Muscle of arm (tissue), 14 donors: ENCODE measurements at places on chromosomes 3 and 15.

GRCh38 chr3:106438887-106439286, 570.1 kb upstream of the CBLB start:
- DNase-seq = no peak

DNA sequence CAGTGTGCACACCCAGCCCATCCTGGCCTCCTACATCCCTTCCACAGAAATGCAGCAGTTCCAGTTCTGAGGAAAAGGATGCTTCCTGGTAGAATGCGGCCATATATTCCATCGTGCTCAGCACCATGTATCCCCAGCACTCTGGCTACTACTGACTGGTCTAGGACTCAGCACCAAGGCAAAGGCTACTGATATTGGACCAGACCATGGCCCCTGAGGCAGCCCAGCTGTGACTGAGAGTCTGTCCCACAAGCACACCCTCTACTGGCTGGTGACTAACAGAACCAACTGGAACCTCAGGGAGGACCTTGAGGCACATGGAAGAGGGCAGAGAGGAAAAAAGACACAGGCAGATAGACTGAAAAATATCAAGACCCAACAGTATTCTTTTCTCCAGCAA, 30.0 kb downstream of the TARS3 start:
- DNase-seq = no peak

- peak; percentile 66 for DNase-seq
Observed at GRCh38 chr3:34260271-34261000, 462.0 kb downstream of the PDCD6IP start.

GRCh38 chr15:81351651-81352050, 22.4 kb downstream of the TMC3 start:
- no peak for DNase-seq

DNA sequence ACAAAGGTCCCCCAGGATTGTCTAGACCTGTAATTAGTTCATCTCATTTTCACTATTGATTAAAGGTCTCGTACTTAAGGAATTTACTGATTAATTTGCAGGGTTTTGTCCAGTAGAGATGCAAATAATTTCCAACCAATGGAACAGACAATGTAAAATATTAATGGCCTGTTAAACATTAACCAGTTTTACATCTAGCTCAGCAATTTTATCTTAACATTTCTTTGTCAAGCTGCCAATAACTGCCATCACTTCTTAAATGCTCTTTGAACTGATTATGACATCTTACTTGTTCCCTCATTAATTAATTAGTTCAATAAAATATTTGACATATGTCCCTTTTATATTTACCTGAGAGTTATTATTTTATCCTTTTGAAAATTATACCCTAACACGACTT, 9.4 kb upstream of the STRIT1 start:
- DNase-seq = no peak

GRCh38 chr3:87987952-87988351, 70.9 kb downstream of the CGGBP1 start:
- no peak for DNase-seq

DNA sequence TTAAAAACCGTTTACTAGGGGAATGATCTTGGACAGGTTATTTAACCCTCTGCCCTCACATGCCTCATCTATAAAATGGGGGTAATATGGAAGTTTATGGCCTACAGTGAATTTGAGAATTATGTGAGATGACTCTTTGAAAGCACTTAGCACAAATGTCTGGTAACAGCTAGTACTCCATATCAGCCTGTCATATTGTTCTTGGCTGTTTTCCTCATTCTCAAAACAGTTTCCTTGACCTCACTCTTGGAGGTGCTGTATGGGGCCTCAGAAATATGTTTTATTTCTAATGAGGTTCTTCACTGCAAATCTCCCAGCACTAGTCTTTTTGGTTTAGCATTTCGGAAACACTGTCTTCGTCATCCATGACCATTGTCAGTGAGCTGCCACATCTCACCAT, 398.2 kb downstream of the FEZF2 start:
- no peak for DNase-seq

GRCh38 chr15:74541494-74542165, 610 bp downstream of the ARID3B start:
- peak; percentile 21 for DNase-seq

- no peak for DNase-seq
Observed at GRCh38 chr3:186724911-186725310, 7.8 kb downstream of the KNG1 start.

GRCh38 chr3:33718595-33718907, 497 bp upstream of the CLASP2 start:
- no peak for DNase-seq

DNA sequence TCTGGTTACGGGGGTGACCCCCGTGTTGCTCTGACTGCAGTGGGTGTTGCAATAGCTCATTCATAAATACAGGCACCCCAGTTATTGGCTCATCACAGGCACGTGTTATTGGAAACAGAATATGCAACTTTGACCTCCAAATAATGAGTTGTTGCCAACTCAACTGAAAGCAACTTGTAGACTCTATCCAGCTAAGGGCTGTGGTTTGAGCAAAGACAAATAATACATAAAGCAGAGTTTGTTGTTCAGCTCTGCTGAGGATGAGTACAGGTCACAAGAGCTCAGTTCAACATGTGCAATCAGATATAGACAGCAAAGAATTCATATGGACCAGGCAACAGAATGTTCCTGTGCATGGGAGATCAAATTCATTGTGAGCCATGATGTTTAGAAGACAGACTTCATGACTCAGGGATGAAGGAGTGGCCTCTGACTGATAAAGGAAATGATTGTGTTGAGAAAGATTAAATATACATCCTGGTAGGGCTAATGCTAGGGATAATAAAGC, 87.6 kb upstream of the LRIG1 start:
- DNase-seq = no peak

DNA sequence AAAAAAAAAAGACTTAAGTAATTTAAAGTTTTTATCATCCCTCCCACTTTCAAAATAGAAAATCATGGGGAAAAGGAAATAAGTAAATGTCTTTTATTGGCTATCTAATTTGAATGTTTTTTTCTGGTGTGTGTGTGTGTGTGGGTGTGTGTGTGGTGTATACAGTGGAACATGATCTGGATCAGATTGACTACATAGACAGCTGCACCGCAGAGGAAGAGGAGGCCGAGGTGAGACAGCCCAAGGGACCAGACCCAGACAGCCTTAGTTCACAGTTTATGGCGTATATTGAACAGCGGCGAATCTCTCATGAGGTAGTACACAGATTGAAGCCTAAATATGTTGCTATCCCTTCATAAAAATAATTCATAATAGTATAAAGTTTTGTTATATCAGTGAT, 44.5 kb downstream of the LRCH3 start:
- no peak for DNase-seq

DNA sequence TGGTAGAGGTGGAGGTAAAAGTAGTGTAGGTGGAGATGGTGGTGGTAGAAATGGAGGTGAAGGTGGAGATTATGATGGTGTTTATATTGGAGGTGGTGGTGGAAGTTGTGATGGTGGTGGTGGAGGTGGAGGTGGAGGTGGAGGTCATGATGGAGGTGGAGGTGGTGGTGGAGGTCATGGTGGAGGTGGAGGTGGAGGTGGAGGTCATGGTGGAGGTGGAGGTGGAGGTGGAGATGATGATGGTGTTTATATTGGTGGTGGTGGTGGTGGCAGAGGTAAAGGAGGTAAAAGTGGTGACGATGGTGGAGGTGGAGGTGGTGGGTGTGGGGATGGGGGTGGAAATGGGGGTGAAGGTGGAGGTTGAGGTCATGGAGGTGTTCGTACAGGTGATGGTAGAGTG, 107.8 kb downstream of the ASB7 start:
- no peak for DNase-seq

- DNase-seq = no peak
Observed at GRCh38 chr15:77723756-77724155, 91.0 kb upstream of the LINGO1 start.

DNA sequence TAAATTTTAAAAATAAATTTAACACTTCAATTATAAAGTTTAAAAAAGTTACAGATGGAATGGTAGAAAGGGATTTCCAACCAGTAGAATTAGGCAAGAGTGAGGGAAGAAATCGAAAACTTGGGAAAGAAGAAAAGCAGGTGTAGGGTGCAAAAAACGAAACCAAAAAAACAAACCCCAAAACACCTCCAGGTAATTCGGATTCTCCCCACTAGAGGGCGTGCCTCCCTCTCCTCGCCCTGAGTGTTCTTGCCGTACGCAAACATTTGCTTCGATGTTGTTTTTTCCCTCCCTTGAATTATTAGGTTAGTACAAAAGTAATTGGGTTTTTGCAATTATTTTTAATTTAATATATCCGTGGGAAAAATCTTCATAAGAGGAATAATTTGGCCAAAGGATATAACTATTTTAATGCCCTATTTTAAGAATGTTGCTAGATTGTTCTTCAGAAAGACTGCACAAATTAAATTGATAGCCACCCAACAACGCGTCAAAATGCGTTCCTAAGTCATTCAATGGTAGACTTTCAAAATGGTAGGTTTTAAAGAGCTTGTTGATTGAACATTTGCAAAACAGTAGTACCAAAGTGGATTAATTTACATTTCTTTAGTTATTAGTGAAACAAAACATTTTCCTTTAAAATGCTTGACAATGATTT, 63.7 kb downstream of the SLC30A4 start:
- DNase-seq = peak; percentile 78

DNA sequence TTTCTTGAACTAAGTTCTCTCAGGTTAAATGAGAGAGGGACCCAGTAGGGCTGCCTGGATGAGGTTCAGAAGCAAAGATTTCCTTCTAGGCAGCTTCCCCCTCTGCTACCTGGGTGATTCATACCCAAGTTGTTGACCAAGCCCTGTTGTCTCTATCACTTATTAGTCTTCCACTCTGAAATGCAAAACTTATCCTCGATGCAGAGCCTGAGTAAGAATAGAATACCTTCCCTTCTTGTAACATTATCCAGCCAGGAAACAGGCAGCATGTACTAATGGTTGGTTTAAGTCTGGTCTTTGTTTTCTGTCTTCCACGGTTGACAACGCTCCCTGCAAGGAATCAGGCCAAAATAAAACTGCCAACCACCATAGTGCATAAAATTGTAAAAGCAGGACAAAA, 377.3 kb downstream of the MECOM start:
- DNase-seq = no peak

DNA sequence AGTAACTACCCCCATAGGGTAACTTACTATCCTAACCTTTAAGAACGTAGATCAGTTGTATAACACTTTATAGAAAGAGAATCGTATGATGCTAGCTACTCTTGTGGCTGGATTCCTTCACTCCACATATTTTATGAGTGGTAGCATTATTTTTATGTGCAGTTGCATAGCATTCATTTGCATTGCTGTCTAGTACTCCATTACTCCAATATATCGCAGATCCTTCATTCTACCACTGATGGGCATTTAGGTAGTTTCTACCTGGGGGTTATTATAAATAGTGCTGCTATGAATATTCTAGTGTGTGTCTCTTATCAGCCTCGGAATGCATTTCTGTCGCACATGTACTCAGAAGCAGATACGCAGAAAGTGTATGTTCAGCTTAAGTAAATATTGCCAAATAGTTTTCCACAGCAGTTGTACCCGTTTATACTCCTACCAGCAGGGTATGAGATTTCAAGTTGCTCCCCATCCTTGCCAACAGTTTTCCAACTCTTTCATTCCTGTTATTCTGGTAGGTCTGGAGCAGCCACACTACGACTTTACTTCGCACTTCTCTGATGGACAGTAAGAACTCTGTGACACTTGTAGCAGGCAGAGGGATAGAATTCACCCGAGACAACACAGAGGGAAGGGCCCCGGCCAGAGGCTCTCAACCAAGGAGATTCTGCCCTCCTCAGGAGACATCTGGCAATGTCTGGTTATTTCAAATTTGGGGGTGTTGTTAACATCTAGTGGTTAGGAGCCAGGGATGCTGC, 9.8 kb upstream of the VGLL4 start:
- DNase-seq = no peak

DNA sequence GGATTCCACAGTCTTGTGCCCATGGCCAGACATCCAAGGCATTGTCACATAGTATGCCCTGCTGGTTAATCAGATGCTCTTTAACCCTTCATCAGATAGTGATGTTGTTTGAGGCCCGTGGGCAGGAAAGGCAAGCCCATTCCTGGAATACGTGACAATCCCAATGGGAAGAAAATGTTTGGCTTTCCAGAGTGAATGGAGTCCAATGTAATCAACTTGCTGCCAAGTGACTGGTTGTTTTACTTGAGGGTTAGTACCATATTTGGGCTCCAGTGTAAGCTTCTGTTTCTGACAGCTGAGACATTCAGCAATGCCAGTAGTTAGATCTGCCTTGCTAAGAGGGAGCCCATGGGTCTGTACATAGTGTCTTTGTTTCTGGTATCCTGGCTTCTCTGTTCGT, 31.3 kb downstream of the RPL39L start:
- DNase-seq = no peak

DNA sequence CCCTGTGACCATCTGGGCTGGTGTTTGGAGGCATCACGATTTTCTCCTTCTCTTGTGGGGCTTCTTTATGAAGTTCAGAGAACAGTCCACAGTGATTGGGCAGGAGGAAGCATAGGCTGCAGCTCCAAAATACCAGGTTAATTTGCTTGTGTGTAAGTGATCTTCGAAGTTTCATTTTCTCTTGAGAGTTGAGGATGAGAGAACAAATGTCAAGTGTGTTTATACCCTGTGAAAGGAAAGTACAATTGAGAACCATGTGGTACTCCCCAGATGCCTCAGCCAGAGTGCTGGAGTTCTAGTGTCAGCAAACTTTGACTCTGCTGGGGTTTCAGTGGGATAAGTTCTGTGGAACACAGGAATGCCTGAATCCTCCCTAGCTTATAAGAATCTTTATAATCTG, 357.1 kb upstream of the CFAP20DC start:
- DNase-seq = no peak

GRCh38 chr3:114789803-114790202, 357.3 kb downstream of the ZBTB20 start:
- no peak for DNase-seq

DNA sequence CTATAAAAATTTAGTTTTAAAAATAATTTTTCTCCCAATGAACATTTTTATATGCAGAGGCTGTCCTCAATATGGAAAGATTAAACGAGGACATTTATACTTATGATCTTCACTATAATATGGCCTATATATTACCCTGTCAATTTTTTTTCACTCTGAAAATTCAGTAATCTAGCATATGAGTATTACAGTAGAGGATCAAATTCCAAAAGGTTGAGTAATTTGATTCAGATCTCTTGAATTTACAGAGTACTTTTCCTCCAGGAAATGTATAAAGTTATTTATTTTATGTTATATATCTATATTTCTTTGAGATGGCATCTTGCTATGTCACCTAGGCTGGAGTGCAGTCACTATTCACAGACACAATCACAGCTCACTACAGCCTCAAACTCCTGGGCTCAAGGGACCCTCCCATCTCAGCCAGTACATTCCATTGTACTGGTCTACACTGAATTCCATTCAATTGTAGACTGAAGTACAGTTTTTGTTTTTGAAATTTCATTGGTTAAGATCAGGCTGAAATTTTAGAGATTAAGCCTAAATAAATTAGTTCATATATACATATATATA, 16.3 kb upstream of the TRPM7 start:
- no peak for DNase-seq

GRCh38 chr15:72866182-72866581, 82.6 kb upstream of the ADPGK start:
- no peak for DNase-seq

- no peak for DNase-seq
Observed at GRCh38 chr3:107973961-107974360, 116.9 kb downstream of the CD47 start.

- DNase-seq = no peak
Observed at GRCh38 chr3:42692667-42693529, 7.6 kb downstream of the KLHL40 start.
